H1 (cell line): ENCODE measurements at places on chromosomes 11 and 22.

DNA sequence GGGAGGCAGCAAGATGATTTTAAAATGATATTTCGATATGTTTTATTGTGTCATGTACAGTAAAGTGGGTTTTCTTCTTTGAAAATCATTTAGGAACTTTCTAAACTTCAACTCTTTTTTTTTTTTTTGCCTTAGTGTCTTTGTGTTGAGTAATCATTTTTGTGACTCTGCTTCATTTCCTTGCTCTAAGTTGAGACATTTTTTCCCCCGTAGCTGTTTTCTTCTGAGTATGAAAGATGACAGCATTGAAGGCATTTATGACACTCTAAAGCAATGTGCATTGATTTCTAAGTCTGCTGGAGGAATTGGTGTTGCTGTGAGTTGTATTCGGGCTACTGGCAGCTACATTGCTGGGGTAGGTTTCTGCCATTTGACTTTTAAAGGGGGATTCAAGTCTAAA lies 23.5 kb downstream of the RRM1 start:
- no peak for DNase-seq

DNA sequence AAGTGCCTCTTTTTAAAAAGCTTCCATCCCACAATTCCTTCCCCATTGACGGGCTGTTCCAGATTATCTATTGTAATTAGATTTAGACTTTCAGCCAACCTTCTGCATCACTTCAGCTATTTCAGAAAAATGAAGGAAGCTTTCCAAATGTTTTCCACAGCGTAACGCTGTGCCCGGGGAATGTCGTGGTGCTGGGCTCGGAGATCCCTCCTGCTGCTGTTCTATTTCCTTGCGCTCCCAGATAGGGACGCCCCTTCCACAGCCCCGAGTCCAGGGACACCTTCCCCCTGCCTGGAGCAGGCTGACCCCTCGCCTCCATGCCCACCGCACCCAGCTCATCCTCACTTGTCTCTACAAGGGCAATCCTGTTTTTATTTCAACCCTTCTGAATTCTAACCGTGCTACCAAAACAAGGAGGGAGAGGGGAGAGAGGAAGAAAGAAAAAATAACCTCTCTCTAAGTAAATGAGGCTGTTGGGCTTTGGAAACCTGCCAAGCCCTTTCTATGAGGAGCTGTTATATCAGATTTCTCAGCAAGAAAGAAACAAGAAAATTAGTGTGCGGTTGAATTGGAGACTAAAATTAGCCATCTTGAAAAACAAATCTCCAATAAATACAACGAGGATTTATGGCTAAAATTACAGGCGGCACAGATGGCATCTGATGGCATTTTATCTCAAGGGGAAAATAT lies 366.9 kb downstream of the BRD1 start:
- no peak for DNase-seq

DNA sequence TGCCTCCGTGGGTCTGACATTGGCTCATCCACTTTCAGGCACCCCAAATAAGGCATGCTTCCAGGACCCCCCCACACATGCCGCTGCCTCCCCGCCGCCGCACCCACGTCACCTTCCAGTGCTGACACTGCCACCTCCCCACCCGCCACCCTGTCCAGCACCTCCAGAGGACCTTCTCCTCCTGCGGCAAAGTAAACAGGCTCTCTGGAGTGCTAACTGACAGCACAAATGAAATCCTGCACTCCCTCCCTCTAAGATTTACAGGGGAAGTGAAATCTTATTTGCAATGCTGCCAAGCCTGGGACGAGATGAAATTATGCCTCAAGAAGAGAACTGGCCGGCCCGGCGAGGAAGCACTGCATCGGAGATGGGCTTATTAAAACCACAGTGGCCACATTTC lies 35.3 kb downstream of the MACROD1 start:
- DNase-seq, result no peak

DNA sequence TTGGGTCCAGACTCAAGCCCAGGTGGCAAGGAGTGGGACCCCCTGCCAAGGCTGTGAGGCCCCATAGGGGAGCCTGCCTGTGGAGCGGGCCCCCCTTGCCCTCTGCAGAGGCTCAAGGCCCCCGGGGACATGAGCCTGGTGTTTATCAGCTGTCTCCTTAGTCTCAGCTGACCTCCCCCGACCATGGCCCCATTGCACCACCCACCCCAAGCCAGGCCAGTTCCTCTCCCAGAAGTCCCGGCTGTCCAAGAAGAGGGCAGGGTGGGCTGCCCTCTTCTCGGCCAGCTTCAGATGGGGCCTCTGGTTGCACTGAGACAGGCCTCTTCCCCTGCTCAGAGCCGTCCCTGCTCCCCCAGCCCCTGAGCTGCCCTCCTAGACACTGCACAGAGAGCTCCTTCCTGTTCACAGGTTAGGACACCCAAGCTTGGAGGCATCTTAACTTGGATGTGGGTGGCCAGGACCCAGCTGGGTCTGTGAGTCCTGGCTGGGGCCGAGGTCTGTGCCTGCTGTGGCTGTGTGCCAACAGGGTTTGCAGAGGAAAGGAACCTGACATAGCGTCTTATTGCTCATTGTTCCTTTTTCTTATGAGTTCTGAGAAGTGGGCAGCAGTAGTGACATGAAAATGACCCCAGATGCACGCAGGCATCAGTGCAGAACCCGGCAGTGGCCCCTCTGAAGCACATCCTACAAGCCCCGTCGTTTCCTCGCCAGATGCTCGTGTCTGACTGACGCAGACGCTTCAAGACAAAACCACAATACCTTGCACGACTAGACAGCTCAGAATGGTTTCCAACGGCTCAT lies 5.4 kb downstream of the TRABD start:
- DNase-seq, result no peak

DNA sequence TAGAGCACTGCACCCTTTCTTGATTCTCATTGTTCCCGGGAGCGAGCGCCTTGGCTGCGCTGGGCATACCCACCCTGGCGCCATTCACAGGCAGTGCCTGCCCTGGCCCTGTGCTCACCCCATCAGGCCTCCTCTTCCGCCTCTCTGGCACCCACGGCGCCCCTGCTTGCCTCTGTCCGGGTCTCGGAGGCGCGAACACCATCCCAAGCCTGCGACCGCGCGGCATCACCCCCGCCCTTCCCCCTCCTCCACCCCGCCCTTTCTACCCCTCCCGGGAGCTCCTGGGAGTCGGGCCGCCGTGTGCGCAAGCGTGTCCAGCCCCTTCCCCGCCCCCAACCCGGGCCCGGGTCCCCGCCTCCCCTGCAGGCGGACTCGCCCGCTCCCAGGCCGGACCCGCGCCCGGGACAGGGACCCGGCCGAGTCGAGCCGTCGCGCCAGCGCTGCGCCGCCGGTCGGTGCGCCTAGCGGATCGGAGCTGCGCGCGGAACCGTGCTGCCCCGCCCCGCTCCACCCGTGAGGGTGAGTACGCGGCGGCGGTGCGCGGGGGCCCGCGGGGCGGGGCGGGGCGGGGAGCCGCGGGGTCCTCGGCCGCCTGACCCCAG lies at the start of gene ST3GAL4:
TSS of gene ST3GAL4 (plus strand) at position 363 of the 602 bp plus-strand sequence. CDS start 50,470 bp downstream, outside the sequence.
- peak; percentile 89 for DNase-seq

- peak; percentile 56 for DNase-seq
These were observed 34.4 kb upstream of the SUSD2 start for GRCh38 chr22:24146791-24147353.

DNA sequence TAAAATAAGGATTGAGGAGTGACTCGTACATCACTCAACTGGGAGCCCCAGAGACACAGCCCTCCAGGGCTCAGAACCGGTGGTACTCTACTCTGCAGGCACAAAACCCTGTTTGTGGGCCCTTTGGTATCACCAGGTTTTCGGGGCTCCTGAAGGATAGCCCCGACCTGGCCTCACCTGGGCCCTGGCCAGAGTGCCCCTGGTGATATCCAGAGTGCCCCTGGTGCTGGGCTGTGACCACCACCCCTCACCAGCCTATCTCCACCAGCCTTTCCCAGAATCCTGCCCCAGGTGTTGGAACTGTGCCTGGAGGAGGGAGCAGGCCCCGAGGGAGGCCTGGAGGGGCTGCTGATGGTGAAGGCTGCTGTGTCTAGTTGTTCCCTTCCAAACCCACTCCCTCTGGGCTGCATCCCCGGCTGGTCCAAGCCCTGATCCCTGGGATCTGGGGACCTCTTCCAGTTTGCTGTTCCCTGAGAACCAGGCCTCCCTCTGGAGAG lies 2.2 kb upstream of the GGT5 start:
- DNase-seq, result no peak

- no peak for DNase-seq
These were observed 8.0 kb downstream of the PVALB start for GRCh38 chr22:36808721-36809344.

- DNase-seq, result no peak
These were observed 491.8 kb downstream of the ETS1 start for GRCh38 chr11:128095466-128095981.

GRCh38 chr22:22733881-22734373 lies 89.5 kb downstream of the GGTLC2 start:
- DNase-seq, result no peak

DNA sequence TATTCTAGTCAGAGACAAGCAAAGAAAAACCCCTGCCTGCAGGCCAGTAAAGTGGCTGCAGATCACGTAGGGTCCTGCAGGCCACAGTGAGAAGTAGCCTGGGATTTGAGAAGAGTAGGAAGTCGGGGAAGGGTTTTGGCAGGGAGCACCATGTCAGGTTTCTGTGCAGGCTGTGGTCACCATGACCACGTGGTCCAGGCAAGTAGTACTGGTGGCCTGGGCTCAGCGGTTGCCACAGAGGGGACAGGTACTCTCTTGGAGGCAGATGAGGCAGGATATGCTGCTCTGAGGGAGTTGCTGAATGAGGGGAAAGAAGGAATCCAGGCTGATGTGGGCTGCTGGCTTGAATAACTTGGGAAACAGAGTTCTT lies 46.5 kb downstream of the PISD start:
- no peak for DNase-seq

GRCh38 chr11:134153147-134153905 lies 70.4 kb downstream of the NCAPD3 start:
- DNase-seq, result no peak

DNA sequence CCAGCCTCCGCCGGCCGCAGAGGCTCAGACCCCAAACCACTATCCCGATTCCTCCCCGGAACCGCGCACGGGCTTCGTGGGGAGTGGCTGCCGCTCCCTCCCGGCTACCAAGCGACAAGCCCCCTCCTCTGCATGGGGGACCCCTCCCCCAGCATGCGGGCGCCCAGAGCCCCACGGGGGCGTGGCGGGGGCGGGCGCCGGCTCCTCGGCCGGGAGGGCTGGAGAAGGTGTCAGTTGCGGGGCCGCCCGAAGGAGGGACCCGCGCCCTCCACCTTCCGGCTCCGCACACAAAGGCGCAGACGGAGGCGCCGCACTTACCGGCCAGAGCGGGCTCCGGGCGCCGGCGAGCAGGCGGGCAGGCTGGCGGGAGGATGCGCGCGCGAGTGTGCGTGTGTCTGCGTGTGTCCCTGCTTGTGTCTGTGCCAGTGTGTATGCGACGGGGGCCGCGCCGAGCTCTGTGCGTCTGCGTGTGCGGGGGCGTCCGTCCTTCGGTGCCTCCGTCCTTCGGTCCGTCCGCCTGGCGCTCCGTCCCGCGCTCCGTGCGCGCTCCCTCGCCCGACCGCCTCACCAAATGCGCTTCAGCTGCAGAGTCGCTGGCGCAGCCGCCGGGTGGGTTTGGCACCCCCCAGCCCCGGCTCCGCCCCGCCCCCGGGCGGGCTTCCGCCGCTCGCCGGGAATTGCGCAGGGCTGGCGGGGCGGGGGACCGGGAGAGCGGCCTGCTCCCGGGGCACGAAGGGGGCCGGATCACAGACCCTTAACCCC lies at the start of gene PTPN5:
TSS of gene PTPN5 (minus strand) at position 592 of the 762 bp plus-strand sequence. CDS start 19,840 bp downstream, outside the sequence.
- DNase-seq, result no peak

GRCh38 chr22:24485608-24486007 lies 9.5 kb upstream of the UPB1 start:
- DNase-seq, result no peak

DNA sequence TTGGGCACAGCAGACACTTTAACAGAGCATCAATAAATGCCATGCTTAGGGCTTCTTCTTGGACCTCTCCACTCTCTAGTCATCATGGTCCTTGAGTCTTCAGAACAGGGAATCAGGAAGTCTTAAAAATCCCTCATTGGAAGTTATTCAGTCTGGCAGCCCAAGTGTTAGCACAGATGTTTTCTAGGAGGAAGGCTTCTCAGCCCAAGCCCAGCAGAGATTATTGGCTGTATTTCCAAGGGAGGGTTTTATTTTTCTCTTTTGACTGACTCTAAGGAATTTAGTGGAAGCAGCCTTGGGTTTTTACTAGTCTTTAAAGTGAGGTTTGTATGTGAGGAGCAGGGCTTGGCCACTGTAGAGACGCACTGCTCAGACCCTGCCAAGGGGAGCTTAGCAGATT lies 41.9 kb downstream of the CEP164 start:
- no peak for DNase-seq

GRCh38 chr22:31344256-31344577 lies 1.9 kb downstream of the PATZ1 start:
- no peak for DNase-seq

GRCh38 chr11:18765554-18765953 lies 26.0 kb downstream of the PTPN5 start:
- DNase-seq, result no peak

GRCh38 chr11:108609682-108610081 lies 16.1 kb upstream of the EXPH5 start:
- no peak for DNase-seq
